Tibial nerve (tissue), 4 donors: ENCODE measurements at places on chromosomes 11 and 22. TPM values are rescaled to one million over a fixed set of nuclear protein-coding genes. Genes with fewer than 3 reads are reported as not detected.

The NAV2 gene
- 19.2 TPM for total RNA-seq

The SLC22A25 gene
- not detected for total RNA-seq

The PTPN5 gene
- total RNA-seq: 1.2 TPM

The DENND6B gene
- 8.6 TPM for total RNA-seq

The DDTL gene
- not detected for total RNA-seq
